ENCODE measurements at places on chromosomes 12 and 14.

DNA sequence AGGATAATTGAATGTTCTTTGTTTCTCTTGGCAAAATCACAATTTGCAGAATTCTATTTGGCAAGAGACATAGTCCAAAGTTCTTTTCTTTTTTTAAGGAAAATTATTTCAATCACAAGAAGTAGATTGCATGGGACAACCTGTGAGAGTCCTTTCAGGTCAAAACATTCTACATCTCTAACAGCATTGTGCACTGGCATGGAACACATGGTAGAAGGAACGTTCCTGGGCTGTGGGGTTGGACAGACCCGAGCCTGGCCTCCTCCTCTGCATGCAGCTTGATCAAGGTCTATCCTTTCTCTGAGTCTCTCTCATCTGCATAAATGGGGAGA is 88.6 kb upstream of the CPSF6 start:
- no peak for DNase-seq

DNA sequence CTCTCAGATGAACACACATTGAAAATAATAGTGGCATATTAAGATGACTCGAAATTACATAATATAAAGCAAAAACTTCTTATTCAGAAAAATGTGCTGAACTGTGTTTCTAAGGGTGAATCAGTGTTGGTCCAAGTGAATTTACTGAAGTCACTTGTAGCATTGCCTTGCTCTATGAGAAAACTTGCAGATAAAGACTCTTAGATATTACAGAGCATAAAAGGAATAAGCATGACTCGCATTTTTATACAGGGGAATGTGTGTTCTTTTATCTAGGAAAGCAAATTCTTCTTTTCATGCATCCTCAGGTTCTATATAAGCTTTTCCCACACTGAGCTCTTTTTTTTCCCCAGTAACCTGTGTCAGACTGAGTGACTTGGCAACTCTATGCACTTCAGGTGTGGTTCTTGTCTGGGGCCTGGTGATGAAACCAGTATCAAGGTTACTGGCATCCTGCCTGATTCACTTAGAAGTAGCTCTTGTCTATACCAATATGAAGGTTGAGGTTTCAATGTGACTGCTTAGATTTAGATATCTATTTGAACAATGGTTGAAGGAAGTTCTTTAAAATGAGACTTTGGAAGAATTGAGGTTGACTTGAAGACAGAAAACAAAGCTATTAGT is 76.1 kb downstream of the OTOGL start:
- no peak for DNase-seq

DNA sequence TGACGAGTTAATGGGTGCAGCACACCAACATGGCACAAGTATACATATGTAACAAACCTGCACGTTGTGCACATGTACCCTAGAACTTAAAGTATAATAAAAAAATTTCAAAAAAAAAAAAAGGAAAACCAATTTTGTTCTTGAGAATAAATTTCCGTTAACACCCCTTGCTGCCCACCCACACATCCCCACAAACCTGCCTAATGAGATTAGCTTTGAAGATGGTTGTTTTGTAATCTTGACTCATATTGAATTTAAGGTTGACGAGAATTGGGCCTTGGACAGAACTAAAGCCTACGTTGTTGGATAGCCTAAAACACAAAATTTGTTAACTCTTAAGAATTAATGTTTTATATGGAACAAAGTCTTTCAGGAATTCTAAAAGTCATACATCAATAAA is 52.9 kb downstream of the SYT1 start:
- no peak for DNase-seq

GRCh38 chr12:80293347-80293746 is 150.7 kb upstream of the PTPRQ start:
- no peak for DNase-seq

GRCh38 chr12:21852251-21852650 is 77.7 kb upstream of the KCNJ8 start:
- DNase-seq = no peak

DNA sequence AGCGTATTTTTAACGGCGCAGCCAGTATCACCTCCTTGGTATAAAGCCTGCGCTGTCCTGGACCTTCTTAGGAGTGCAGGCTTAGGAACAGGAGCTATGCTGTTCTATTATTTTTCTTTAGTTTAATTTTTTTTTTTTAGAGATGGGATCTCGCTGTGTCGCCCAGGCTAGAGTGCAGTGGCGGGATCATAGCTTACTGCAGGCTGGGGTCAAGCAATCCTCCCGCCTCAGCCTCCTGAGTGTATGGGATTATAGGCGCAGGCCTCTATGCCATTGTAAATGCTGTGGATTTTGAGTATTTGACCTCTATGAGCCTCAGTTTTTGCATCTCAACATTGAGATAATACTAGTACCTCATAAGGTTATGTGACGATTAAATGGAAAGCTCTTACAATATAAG is 4.1 kb downstream of the OR10AD1 start:
- no peak for DNase-seq

DNA sequence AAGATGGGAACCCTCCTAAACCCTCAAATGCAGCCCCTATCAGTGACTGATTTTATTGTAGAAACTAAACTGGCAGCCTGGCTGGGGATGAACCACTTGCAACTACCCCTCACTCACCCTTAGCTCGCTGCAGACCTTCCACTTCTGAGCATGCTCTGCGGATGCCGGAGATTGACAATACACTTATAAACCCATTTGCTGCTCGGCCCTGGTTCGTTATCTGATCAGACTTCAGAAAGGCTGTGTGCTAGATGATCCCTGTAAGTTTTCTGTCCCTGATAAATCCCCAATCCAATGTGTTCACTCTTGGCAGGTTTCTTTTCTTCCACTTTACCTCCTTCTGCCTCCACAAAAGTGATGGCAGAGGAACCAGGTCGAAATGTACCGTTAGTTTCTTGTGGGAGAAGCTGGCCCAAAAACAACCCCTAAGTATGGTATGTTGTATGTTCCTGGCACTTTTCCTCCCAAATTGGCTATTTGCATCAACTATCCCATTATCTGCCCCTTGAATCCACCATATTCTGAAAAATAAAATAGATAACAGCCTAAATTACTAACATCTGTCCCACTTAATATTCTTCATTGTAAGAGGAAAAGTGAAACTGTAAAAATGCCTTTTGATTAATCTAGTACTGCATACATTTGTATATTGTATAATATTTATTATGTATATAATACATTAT is 18.8 kb downstream of the RPH3A start:
- no peak for DNase-seq

DNA sequence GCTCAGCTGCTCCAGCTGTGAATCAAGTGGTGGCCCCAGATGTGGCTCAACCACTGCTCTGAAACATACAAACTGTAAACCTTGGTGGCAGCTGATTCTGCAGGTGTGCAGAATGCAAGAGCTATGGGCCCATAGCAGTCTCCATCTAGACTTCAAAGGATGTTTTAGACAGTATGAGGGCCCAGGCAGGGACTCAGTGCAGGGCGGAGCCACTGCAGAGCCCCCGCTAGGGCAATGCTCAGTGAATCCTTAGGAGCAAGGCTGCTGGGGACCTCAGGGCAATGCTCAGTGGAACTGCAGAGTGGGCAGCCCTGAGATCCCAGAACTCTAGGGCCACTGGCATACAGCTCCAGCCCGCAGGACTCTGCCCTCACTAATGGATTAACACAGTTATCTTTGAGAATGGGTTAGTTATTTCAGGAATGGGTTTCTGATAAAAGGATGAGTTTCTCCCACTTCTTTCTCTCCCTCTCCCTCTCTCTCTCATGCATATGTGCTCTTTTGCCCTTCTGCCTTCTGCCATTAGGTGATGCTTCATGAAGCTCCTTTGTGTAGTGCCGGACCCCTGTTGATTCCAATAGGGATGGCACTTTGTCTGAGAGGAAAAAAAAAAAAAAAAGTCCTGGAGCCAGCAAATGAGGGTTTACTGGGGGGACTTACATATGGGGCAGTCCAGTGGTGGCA is 48.4 kb upstream of the JDP2 start:
- no peak for DNase-seq

GRCh38 chr12:3236345-3237187 is 159.4 kb downstream of the TSPAN9 start:
- no peak for DNase-seq

DNA sequence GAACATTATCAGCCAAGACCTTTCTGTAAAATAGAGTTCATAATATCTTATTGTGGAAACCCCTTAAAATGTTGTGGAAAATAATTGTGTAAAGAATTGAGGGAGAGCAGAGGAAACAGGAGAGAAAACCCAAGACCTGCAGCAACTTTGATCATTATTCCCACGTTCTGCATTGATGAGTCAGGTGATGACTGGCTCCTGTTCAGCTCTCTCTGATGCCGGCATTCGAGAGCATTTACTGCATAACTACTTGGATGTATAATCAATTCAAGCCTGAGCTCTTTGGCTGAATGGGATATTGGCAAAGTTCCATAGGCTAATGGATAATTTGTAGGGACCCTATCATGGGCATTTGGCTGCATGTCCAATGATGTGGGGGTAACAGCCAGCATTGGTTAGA is 176.3 kb upstream of the ARID2 start:
- no peak for DNase-seq

- DNase-seq = peak; percentile 56
Observed at GRCh38 chr12:76878899-76879709, at the start of gene CSRP2. CSRP2 (minus strand) TSS chr12:76879019; CDS start chr12:76866260, 12,759 bp downstream.

- no peak for DNase-seq
Observed at GRCh38 chr12:110657747-110658146, 31.2 kb downstream of the HVCN1 start.

DNA sequence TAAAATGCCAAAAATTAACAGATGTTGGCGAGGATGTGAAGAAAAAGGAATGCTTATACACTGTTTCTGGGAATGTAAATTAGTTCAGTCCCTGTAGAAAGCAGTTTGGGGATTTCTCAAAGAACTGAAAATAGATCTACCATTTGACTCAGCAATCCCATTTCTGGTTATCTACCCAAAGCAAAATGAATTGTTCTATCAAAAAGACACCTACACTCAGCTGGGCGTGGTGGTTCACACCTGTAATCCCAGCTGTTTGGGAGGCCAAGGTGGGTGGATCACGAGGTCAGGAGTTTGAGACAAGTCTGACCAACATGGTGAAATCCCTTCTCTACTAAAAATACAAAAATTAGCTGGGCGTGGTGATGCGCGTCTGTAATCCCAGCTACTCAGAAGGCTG is 279.3 kb upstream of the PDE3A start:
- DNase-seq = no peak

- no peak for DNase-seq
Observed at GRCh38 chr12:41619705-41620104, 431.6 kb downstream of the PDZRN4 start.

GRCh38 chr14:19775587-19775986 is 2.3 kb downstream of the OR4M1 start:
- DNase-seq = no peak

- no peak for DNase-seq
Observed at GRCh38 chr12:93151079-93151762, 222.1 kb upstream of the EEA1 start.

DNA sequence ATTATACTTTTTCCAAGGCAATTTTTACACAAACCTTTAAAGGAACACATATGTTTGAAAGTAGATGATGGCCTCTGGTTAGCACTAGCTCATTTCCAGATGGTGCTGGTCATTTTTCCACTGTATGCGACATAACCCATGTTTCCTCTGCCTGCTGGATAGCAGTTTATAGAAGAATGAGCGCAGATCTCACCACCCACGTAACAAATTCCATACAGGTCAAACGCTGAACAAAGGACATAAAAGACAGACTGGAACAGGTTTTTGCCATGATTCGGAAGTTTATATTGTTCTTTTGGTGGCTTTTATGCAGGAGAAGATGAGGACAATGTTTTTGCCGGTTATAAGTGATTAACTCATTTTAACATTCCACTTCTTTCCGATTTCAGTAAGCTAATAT is 30.7 kb downstream of the PPP1R36 start:
- no peak for DNase-seq

GRCh38 chr12:132624910-132625630 is 6.5 kb downstream of the P2RX2 start:
- DNase-seq = no peak

GRCh38 chr12:40156021-40156764 is 50.3 kb upstream of the SLC2A13 start:
- no peak for DNase-seq

DNA sequence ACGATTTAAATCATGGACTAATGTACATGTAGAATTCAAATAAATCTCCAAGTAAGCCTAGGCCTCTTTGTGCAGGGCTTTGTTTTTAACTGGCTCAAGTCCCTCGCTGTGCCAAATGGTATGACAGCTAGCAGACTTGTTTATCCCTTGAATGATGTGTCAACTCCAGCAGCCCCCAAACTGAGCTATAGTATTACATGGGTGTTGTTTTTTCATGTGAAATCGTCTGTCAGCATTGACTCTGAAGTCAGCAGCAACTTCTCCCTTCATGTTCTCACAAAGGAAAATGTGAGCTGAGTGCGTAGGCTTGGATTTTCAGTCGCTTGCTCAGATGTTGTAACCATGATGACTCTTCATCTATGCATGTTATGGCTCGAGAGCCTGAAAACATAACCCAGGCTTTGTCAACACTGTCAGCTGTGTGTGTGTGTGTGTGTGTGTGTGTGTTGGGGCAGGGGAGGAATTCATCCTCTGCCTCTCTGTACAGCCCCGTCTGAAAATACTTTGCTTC is 73.3 kb downstream of the PTHLH start:
- DNase-seq = no peak

DNA sequence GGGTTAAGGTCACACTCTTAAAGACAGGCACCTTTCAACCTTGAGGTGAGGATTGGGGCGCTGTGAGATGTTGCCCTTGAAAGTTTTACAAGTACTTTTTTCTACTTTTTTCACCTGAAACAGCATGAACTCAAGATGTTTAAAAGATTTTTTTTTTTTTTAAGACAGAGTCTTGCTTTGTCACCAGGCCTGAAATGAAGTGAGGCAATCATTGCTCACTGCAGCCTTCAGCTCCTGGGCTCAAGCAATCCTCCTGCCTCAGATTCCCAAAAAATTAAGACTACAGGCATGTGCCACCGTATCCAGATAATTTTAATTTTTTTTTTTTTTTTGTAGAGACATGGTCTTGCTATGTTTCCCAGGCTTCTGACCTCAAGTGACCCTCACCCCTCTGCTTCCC is 243.9 kb downstream of the DIO2 start:
- DNase-seq = no peak

DNA sequence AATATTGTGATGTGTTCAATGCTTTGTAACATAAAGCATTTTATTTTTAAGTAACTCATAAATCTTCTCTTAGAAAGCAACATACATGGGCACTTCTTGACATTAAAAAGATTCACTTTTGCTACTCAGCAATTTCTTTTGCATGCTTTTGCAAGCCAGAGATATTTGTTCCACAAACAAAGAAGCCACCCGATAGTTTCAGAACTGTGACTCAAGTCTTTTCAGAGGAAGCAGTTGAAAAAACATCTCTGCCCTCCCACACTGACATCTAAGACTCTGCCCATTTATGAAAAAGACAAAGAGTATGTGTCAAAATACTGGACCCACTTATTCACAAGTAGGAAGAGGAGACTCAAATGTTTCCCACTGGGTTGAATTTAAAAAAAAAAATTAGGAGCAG is 7.5 kb downstream of the APPL2 start:
- DNase-seq = no peak

DNA sequence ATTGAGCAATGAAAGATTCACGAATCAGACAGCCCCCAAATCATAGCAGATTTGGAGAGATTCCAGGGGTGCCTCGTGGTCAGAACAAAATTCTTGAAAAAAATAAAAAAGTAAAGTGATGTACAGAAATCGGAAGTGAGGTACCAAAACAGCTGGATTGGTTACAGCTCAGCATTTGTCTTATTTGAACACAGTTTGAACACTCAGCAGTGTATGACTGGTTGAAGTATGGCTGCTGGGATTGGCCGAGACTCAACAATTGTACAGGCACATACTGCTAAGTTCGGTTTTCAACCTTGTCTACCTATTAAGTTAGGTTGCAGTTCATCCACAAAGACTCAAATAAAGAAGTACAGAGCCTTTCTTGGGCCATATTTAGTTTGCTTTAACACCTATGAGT is 865.4 kb upstream of the TMEM132C start:
- DNase-seq = no peak

- no peak for DNase-seq
Observed at GRCh38 chr14:92093320-92093719, 13.1 kb downstream of the ATXN3 start.
